IPS DF 6.9 (cell line): ENCODE measurements at places on chromosomes 7 and 10.
A peak's percentile ranks its signal among the peaks of the same experiment; 100 is the strongest.

GRCh38 chr7:30627026-30627425, 32.3 kb downstream of the GARS1 start:
- no peak for DNase-seq

GRCh38 chr10:115762029-115762428, 511.0 kb downstream of the GFRA1 start:
- DNase-seq, result no peak

DNA sequence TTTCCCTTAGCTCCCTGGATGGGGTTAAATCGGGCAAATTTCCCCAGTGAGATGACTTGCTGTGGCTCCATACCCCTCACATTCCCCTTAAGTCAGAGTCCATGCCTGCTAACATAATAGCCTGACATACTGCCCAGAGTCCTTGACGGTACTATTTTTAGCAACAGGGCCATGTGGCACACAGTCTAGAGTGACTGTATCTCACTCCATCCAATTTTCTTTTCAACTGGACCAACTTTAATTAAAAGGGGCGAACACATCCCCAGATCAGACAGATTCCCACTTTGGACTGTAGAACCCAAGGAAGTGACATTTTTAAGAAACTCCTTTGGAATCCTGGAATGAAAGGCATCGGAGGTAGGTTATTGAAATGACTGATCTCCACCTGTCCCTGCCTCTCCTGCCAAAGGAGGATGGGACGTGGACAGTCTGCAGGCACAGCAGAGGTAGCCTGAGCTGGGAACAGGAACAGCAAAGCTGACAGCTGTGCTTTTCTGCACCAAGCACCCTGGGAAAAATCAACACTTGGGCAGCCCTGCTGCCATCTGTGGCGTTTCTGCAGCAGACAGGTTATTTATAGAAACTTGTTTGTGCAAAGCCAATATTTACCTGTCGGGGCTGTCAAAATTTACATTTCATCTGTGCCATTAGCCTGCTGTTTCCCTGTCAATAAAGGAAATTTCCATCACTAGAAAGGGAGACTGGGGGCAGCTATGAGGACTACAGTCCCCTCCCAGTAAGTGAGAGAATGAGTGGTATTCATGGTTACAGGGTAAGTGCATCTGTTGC, 221.5 kb upstream of the AOAH start:
- no peak for DNase-seq

GRCh38 chr10:88152728-88153133, 289.3 kb downstream of the PTEN start:
- no peak for DNase-seq

DNA sequence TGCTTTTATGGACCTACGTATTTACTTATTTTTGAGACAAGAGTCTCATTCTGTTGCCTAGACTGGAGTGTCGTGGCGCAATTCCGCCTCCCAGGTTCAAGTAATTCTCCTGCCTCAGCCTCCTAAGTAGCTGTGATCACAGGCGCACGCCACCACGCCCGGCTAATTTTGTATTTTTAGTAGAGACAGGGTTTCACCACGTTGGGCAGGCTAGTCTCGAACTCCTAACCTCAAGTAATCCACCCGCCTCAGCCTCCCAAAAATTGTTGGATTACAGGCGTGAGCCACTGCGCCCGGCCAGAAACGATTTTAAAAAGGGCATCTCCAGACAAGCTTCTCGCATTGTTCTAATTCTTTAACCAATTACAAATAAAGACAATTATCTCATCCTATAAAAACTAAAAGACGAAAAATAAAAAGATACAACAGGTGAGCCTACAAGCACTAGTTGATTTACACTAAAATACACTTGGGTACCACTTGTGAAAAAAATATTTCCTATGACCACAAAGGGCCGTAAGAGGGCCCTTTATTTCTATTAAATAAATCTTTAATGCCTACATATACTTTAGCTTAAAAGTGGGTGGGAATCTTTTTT, 2.4 kb downstream of the TRA2A start:
- no peak for DNase-seq

DNA sequence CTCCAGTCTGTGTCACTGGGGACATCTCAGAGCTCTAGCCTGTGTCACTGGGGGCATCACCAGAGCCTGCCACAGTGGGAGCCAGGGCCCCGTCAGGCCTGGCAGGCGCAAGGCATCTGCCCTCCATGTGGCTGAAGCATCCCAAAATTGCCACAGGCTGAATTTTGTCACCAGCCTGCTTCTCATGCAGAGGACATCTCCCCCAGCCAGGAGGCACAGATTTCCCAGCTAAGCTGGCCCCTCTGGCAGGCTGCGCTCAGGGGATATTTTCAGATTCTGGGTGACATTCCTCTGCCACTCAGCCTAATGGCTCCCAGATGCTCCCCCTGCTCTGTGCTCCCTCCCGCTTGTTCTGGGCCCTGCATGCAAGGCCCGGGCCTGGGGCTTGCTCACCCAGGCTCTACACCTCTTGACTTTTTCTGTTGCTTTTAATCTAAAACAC, 64.6 kb downstream of the COL13A1 start:
- DNase-seq, result no peak

GRCh38 chr10:62763155-62763554, 41.4 kb upstream of the ADO start:
- DNase-seq, result no peak

- DNase-seq, result no peak
These were observed 18.4 kb downstream of the VSTM4 start for GRCh38 chr10:49096890-49097445.

GRCh38 chr10:49407552-49408137, 11.8 kb upstream of the DRGX start:
- DNase-seq, result no peak

GRCh38 chr7:43565786-43566185, 17.1 kb upstream of the STK17A start:
- no peak for DNase-seq

DNA sequence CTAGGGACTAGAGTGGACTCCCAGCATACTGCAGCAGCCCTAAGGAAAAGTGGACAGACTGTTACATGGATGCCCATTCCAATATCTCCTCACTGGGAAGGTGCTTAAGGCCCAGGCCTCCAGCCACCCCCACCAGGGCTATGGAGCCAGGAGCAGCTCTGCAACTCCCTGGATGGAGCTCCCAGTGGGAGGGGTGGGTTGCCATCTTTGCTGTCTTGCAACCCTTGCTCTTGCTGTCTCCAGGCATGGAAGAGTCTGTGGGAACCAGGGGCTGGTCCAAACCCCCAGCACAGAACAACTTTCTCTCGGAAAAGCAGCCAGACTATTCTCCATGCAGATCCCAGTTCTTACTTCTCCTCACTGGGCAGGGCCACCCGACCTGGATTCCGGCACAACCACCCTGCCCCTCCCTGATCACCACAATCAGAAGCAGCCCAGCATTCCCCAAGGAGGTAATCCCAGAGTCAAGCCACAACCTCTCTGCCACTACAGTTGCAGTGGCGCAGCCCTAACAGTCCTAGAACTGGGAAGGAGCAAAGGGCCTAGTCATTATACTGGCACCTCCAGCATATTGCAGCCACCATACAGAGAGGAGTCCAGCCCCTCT, 41.8 kb upstream of the ZNF488 start:
- no peak for DNase-seq

- DNase-seq, result no peak
These were observed 11.8 kb upstream of the TIAL1 start for GRCh38 chr10:119608316-119609155.

DNA sequence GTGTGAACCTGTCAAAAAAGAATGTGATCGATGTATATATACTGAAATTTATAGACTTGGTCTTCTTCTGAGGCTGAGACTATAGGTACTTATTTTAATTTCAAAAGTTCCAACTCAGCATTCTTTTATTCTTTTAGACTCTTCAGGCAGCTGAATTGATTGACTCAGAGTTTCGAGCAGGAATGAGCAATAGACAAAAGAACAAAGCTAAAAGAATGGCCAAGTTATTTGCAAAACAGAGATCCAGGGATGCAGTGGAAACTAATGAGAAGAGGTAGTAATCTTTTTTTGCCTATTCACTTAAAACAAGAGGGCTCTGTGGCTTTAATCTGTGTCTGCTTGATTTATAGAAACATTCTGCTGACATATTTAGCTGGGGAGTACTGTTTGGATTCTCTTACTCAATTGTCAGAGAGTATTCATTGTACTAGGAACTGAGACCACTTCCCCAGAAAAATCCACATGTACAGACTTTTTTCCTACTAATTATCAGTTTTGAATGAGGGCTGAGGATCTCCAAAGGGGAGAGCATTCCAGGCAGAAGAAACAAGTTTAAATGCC, 30.1 kb downstream of the BTAF1 start:
- no peak for DNase-seq

- no peak for DNase-seq
These were observed 184.4 kb upstream of the LYZL2 start for GRCh38 chr10:30813872-30814481.

DNA sequence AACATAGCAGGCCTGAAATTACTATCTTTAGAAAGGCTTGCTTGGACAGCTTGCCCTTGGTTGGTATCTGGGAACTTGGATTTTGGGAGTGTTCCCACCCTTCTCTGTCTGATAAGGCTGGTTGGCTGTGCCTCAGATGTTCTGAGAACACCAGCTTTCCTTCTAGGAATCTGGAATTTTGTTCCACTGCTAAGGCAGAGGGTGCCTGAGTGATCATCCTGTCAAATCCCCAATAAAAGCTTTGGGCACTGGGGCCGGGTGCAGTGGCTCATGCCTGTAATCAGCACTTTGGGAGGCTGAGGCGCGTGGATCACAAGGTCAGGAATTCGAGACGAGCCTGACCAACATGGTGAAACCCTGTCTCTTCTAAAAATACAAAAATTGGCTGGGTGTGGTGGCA, 5.0 kb downstream of the TRUB1 start:
- no peak for DNase-seq

- DNase-seq, result no peak
These were observed 12.3 kb upstream of the CTBP2 start for GRCh38 chr10:125172694-125173093.

GRCh38 chr10:6721480-6721879, 141.4 kb upstream of the PRKCQ start:
- no peak for DNase-seq

- no peak for DNase-seq
These were observed at the start of gene PTF1A for GRCh38 chr10:23191764-23192711. TSS of gene PTF1A (plus strand) at chr10:23192312. CDS start at chr10:23192531, 219 bp downstream.

DNA sequence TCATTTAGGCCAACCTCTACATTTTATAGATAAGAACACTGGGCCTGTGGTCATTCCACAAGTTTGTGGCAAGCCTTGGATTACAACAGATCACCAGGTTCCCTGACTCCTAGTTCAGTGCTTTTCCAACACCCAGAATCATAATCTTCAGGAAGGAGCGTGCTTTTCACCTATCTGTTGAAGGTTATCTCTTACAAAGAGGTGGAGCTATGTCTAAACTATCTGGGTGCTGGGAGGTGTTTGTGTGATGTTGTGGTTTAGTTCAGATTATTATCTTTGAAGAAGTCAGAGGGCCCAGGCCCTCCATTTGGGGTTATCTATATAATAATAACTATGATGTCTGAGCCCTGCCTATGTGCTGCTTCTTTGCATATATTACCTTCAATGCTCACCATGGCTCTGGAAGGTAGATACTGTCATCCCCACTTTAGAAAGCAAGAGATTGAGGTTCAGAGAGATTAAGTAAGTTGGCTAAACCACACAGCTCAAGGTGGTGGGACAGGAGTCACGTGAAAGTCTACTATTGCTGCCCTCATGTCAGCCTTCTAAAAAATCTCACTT, 24.0 kb downstream of the IL2RA start:
- DNase-seq, result no peak

DNA sequence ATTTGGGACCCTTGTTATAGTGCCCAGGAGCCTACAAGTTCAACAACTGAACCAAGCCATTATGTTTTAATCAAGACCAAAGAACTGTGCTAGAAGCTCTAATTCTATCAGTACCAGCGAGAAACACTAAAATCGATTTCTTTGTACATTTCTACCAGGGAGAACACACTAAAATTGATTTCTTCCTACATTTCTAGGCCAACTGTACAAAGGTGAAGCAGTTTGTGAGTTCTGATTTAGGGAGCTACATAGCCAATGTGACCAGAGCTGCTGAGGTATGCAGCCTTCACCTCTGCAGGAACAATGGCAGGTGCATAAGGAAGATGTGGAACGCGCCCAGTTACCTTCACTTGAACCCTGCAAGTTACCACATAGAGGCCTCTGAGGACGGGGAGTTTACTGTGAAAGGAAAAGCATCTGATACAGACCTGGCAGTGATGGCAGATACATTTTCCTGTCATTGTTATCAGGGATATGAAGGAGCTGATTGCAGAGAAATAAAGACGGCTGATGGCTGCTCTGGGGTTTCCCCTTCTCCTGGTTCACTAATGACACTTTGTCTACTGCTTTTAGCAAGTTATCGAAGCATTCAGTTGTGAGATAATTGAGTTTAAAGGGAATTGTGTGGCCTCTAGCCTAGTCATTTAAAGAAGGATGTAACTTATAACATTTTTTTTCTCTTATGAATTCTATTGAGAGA, 31.7 kb downstream of the HYAL4 start:
- DNase-seq, result no peak

- no peak for DNase-seq
These were observed 852 bp upstream of the PRKAR1B start for GRCh38 chr7:727806-728460.

DNA sequence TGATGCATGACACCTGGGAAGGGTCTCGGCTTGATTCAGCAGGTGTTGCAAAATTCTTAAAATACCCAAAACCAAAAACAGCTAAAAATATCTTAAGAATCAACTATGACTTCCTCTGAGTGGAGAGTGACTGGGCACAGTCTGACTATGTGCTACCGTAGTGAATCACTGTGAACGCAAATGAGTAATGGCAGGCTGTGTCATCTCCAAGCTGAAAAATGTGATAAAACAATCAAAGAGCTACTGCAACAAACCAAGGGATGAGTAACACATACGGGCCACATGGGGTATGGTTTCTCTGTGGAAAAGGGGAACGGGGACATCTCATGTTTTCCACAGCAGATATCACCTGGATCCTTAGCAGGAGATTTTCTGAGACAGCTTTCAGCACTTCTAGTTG, 127.5 kb downstream of the ABCA13 start:
- DNase-seq, result no peak

DNA sequence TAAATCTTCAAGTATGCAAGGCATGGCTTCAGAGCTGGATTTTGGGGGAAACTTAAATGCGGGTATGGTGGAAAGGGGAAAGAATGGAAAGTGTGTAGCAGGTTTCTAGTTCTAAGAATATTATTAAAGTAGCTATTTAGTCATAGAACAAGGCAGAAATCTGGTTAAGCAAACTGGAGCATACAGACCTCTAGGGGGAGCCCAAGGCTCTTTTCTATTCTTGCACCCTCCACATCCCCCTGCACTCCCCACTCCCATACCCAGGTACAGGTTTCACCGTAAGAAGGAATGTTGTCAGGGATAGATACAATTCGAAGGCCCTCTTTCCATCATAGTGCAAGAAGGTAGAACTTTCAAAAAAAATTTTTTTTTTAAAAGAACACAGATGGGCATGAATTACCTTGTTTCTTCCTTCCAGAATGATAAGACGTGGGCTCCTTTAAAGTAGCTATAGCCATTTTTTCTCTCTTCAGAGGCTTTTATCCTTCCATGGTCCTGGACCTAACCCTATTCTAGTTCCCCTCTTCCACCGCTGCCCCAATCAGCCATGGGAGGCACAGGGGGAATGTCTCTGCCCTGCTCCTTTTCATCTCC, 41.5 kb upstream of the SMIM30 start:
- DNase-seq, result peak; percentile 52
